ENCODE measurements at places on chromosomes 13 and 19.

GRCh38 chr19:39190768-39191167, 6.0 kb upstream of the NCCRP1 start:
- DNase-seq: no peak

GRCh38 chr13:68358294-68358705, 1128.2 kb upstream of the PCDH9 start:
- DNase-seq: no peak

GRCh38 chr19:32269831-32270230, 75.6 kb upstream of the ZNF507 start:
- DNase-seq: no peak

- DNase-seq: peak; percentile 8
Measured at GRCh38 chr13:109196948-109197347, 567.5 kb downstream of the MYO16 start.

GRCh38 chr13:50355797-50356196, 340.6 kb downstream of the KCNRG start:
- no peak for DNase-seq

GRCh38 chr13:28408235-28408848, 86.6 kb downstream of the FLT1 start:
- peak; percentile 15 for DNase-seq

- DNase-seq: no peak
Measured at GRCh38 chr19:1068009-1069001, 1.3 kb downstream of the ARHGAP45 start.

DNA sequence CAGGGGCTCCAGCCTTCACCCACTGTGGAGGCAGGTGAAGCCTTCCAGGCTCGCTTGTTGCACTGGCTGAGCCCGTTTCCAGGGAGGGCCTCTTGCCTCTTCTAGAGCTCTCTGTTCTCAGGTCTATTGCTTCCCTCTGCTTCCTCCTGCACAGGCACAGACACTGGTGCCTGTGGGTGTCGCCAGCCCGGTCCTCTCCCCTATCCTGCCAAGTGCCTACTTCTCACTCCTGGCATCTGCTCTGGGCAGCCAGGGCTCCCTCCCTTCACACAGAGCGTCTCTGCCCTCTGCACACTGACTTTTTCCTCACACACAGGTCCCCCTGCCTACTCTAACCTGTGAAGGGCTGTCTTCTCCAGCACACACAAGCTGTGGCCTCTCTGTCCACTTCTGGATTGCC, 60.3 kb downstream of the SLC7A9 start:
- no peak for DNase-seq

- no peak for DNase-seq
Measured at GRCh38 chr13:97878431-97879375, 74.8 kb upstream of the IPO5 start.

DNA sequence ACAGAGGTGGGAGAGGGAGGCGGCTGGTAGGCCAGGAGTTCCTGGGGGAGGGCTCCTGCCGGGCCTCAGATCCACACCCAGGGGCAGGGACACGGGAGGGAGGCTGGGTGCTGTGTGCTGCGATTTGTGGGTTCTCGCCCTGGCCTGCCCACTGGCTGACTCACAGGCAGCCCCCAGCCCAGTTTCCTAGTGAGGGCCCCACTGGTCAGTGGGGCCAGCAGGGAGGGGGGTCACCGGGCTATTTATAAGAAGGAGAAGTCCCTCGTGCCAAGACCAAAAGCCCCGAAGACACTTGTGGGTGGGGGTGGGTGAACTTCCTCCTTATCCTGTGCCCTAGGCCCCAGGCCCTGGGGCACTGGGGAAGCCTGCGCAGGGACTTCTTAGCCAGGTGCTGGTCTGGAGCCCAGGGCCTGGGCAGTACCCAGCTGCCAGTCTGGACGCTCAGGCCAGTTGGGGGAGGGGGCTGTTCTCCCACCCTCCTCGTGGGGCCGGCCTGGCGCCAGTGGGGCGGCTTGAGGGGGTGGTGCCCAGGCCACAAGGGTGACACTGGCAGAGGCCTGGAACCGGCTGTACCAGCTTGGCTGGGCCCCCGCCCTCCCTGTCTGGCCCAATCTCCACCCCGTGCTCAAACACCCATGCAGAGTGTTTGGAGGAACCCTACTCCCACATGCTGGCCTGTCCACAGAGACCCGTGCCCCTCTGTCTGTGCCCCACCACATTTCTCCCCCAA, 5.0 kb upstream of the JUNB start:
- DNase-seq: no peak

GRCh38 chr19:2588081-2588777, 112.3 kb downstream of the GADD45B start:
- no peak for DNase-seq

DNA sequence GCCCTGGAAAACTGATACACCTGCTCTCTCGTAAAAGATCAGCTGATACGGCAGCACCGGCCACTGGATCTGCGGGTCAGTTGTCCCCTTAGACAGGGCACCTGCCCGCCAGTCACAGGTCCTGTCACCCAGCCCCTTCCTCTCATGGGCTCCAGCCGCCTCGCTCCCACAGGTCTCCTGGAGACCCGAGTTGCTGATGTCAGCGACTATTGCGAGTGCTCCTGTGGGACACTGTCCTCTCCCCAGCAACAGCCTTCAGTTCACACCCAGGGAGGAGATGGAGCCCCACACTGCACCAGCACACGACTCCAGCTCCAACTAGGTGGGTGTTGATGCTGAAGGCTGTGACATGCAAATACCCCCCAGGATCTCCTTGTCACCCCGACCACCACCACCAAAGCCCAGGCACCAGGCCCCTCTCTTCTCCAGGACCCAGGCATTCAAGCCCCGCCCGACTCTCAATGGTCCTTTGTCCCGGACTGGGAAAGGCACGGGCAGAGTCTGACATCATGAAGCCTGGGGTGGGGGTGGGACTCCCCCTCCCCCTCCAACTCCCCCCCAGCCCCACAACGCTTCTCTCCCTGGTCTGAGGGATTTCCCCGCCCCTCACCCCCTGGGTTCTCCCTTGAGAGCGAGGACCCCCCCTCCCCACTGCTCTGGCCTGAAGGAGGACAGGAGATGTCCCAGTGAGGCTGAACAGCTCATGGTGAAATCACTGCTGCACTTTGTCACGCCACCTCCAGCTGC, 1.4 kb upstream of the MAG start:
- DNase-seq: no peak

GRCh38 chr19:15283141-15283883, 49.0 kb downstream of the BRD4 start:
- DNase-seq: no peak

- no peak for DNase-seq
Measured at GRCh38 chr13:104634016-104634415, 1567.8 kb upstream of the SLC10A2 start.

- DNase-seq: no peak
Measured at GRCh38 chr19:45166723-45167252, 6.0 kb upstream of the NKPD1 start.

DNA sequence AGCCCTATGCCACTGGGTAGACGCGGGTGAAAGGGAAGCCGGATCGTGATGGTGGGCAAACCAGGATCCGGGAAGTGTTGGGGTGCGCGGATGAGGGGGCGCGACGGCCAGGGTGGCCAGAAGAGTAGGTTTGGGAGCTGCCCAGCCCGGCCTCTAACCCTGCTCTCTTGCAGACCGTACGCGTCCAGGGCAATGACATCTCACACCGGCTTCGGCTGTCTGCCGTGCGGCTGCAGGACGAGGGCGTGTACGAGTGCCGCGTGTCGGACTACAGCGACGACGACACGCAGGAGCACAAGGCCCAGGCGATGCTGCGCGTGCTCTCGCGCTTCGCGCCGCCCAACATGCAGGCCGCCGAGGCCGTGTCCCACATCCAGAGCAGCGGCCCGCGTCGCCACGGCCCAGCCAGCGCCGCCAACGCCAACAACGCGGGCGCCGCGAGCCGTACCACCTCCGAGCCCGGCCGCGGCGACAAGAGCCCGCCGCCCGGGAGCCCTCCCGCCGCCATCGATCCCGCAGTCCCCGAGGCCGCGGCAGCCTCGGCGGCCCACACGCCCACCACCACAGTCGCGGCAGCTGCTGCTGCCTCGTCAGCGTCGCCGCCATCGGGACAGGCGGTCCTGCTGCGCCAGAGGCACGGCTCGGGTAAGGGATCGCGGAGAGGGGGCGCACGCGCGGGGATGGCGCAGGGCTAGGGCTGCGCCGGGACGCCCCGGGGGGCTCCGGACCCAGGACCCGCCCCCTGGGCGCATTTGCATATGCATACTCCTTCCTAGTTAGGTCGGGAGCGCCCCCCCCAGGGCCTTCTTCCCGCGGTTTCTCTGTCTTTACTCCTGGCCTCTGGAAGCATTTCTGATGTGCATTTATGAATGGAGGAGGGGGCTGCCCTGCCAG, 4.1 kb downstream of the VSTM2B start:
- DNase-seq: no peak

GRCh38 chr19:58569943-58570670, 3.0 kb downstream of the MZF1 start:
- no peak for DNase-seq

DNA sequence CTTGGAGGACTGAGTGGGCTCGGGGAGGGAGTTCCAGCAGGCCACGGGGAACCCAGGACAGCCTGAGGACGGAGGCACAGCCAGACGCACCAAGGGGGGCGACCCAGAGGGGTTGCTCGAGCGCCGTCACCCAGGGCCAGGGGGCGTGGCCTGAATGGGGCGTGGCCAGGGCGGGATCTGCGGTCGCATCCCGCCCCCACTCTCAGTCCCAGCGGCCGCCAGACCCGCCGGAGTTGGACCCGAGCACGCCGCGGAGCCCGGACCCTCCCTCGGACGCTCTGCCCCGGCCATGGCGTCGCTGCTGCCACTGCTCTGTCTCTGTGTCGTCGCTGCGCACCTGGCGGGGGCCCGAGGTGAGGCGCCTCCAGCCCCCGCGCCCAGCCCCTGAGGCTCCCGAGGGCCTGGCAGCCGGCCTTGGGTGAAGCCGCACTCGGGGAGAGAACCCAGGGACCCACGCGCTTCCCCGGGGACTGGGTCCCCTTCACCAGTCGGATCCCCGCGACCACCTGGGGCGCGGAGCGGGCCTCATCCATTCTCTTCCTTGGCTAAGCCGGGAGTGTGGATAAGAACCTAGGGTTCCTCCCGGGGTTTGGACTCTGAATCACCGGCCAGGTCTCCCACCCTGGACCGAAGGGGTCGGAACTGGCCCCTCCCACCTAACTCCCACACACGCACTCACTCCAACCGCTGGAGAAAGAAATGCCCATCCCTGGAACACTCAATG, at the start of gene CILP2:
CILP2 (plus strand) TSS at position 205 of the 724 bp plus-strand sequence; CDS start at position 290, 85 bp downstream.
- DNase-seq: peak; percentile 88

DNA sequence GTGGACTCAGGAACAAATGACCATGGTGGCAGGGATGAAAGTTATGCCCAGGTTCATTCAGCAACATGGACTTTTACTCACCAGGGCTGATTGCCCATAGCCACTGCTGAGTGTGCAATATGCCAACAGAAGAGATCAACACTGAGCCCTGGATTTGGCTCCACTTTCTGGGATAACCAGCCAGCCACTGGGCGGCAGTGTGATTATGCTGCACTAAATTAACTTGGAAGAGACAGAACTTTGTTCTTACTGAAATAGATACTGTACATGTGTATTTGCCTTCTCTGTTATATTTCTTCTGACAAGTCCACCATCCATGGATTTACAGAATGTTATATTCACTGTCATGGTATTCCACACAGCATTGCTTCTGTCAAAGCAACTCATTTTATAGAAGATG, 257.4 kb downstream of the TDRD3 start:
- DNase-seq: peak; percentile 23

- DNase-seq: no peak
Measured at GRCh38 chr13:112356190-112356589, 20.0 kb upstream of the SPACA7 start.

- DNase-seq: no peak
Measured at GRCh38 chr13:103540382-103540765, 474.2 kb upstream of the SLC10A2 start.

DNA sequence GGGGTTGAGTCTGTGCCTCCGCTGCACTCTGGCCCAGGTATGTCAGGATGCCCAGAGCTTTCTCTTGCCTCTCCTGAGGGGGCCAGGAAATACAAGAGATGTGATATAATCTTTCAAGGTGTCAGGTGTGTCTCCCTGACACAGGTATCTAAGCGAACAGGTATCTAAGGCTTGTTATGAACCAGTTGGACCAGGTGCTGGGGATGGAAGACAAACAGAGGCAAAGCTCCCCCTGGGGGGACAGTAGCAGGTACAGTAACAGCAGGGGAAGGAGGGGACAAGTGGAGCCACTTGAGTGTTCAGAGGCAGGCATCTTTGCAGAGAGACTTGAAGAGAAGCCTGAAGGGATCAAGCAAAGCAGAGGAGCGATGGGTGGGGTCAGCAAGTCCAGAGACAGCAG, 2.6 kb downstream of the LENG1 start:
- no peak for DNase-seq

DNA sequence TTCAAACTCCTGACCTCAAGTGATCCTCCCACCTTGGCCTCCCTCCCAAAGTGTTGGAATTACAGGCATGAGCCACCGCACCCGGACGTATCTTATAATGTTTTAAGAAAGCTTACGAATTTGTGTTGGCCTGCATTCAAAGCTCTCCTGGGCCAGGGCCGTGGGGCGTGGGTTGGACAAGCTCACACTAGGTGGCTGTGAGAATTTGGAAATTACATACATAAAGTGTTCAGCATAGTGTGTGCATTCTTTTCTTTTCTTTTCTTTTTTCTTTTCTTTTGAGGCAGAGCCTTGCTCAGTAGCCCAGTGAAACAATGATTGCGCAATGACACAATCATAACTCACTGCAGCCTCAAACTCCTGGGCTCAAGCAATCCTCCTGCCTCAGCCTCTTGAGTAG, 2.6 kb downstream of the ZSWIM4 start:
- DNase-seq: no peak

- DNase-seq: peak; percentile 49
Measured at GRCh38 chr13:33349986-33350826, 64.7 kb upstream of the STARD13 start.

DNA sequence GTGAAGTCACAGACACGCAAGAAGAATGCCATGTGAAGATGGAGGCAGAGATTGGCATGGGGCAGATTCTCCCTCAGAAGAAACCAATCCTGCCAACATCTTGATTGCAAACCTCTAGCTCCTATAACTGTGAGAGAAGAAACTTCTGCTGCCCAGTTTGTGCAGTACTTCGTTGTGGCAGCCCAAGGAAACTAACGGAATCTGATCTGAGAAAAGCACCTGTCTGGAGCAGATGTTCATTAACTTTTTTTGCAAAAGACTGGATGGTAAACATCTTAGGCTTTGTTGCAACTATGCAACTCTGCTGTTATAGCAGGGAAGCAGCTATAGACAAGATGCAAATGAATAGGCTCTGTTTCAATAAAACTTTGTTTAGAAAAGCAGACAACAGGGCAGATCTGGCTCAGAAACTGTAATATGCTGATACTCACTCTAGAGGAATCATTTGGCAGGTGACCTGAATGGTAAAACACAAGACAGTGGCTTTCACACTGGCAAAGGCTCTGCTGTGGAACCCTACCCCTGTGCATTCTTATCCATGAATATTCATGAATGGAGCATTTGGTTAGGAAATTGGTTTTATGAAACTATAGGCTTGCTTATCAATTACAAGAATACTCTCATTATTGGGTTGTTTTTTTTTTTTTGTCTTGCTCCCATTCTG, 25.3 kb upstream of the CPB2 start:
- DNase-seq: no peak

- no peak for DNase-seq
Measured at GRCh38 chr19:2294687-2295335, 12.8 kb upstream of the PEAK3 start.
